Kidney (tissue), 22 donors: ENCODE measurements at places on chromosomes 12 and 14. TPM values are rescaled to one million over a fixed set of nuclear protein-coding genes. Genes with fewer than 3 reads are reported as not detected.

DNA sequence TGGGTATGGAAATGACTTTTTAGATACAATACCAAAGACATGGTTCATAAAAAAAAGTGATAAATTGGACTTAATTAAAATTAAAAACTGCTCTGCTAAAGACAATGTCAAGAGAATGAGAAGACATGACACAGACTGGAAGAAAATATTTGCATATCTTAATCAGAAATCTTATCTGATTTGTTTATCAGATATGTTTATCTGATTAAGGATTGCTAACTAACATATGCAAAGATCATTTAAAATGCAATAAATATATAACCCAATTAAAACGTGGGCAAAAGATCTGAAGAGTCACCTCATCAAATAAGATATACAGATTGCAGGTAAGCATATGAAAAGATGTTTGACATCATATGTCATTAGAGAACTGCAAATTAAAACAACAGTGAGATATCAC lies 10.0 kb upstream of the MMP19 start:
- H3K27ac ChIP-seq: no peak overlapping the region
- no peaks in the 10 kb centered on the region for H3K36me3 ChIP-seq
- DNase-seq: no peak
- H3K4me3 ChIP-seq: no peak overlapping the region
- no peaks in the 10 kb centered on the region for H3K27me3 ChIP-seq

GRCh38 chr12:2243275-2243674 lies 190.5 kb downstream of the CACNA1C start:
- no peak overlapping the region for H3K4me3 ChIP-seq
- no peaks in the 10 kb centered on the region for H3K36me3 ChIP-seq
- no peaks in the 10 kb centered on the region for H3K4me1 ChIP-seq
- no peaks in the 10 kb centered on the region for H3K27me3 ChIP-seq
- no peak for DNase-seq
- H3K27ac ChIP-seq: no peak overlapping the region

DNA sequence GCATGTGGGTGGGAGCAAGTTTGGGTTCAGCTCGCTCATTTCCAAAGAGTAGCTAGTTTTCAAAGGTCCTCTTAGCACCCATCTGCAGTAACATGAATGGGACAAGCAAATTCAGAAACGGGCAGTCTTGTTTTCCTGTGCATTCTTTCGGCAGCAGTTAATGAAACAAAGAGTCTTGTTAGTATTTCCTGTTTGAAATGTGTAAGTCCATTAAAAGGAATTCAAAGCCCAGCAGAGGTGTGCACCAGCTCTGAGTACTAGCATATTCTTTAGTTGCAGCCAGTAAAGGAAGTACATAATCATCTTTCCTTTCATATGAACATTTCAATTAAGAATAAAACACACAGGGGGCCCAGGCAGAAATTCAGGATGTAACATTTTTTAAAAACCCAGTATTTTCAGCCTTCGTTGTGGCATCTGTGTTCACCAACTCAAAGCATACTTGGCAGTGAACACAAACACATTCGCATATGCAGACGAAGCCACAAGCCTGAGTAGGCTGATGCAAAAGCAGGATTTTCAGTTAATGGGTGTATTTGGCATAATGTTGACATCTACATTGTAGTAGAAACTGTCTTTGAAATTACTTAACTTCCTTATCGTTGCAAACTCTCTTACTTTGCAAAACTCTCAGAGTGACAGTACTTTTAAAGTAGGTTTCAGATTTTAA lies 570.0 kb upstream of the FLRT2 start:
- H3K27ac ChIP-seq: no peak overlapping the region
- H3K4me3 ChIP-seq: no peak overlapping the region
- H3K4me1 ChIP-seq: no peaks in the 10 kb centered on the region
- no peak for DNase-seq
- no peaks in the 10 kb centered on the region for H3K27me3 ChIP-seq

GRCh38 chr14:100292776-100293461 lies 13.3 kb downstream of the SLC25A29 start:
- no peak overlapping the region for H3K4me3 ChIP-seq
- no peaks in the 10 kb centered on the region for H3K27me3 ChIP-seq
- no peak overlapping the region for H3K27ac ChIP-seq
- no peak for DNase-seq
- H3K4me1 ChIP-seq: no peaks in the 10 kb centered on the region

- peak; percentile 73 for DNase-seq
- no peaks in the 10 kb centered on the region for H3K27me3 ChIP-seq
- no peak overlapping the region for H3K27ac ChIP-seq
- H3K4me1 ChIP-seq: no peaks in the 10 kb centered on the region
These were observed 57.1 kb upstream of the LHX5 start for GRCh38 chr12:113528606-113529293.

DNA sequence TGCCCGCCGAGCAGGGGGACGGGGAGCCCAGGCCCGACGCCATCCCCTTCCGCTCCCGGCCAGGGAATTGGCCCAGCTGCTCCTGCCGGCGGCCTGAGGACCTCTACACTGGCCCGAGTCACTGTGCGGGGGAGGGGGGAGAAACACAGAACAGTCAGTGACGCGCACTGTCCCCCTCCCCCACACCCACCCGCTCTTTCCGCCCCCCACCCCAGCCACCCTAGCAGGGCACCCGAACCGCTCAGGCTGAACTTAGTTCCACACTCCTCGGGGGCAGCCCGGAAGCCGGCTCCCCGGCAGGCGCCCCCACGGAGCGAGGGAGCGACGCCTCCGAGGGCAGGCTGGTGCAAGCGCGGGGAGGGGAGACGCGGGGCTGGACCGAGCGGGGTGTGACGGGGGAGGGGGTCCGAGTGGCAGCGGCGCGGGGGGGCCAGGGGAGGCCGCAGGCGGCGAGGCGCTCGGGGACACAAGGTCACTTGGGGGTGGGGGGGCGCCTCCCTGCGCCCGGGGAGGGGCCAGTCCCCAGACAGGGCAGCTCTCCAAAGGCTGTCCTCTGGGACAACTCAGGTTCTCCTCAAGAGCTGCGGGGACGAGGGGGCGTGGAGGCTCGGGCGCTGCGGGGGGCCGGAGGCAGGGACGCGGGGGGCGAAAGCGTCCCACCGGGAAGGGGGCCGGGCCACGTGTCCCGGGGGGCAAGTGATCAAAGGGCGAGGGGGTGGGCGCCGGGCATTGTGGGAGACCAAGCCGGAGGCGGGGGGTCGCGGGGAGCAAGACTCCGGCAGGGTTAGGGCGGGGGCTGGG lies 648 bp downstream of the CHD4 start:
- H3K4me3 ChIP-seq: peak overlapping the region; percentile 70
- DNase-seq: peak; percentile 94
- peak overlapping the region; percentile 92 for H3K27ac ChIP-seq

GRCh38 chr12:132238884-132239283 lies 90.5 kb downstream of the GALNT9 start:
- H3K4me1 ChIP-seq: peaks cover 2% of the 10 kb centered on the region
- H3K27ac ChIP-seq: no peak overlapping the region
- H3K4me3 ChIP-seq: no peak overlapping the region
- H3K36me3 ChIP-seq: no peaks in the 10 kb centered on the region

GRCh38 chr12:113214895-113215400 lies 6.3 kb upstream of the TPCN1 start:
- H3K27ac ChIP-seq: no peak overlapping the region
- no peaks in the 10 kb centered on the region for H3K4me1 ChIP-seq

GRCh38 chr12:15613981-15614380 lies 175.2 kb downstream of the EPS8 start:
- no peaks in the 10 kb centered on the region for H3K27me3 ChIP-seq
- H3K27ac ChIP-seq: no peak overlapping the region
- DNase-seq: no peak
- H3K4me1 ChIP-seq: no peaks in the 10 kb centered on the region

- H3K27me3 ChIP-seq: no peaks in the 10 kb centered on the region
- peaks cover 8% of the 10 kb centered on the region for H3K4me1 ChIP-seq
- no peak overlapping the region for H3K4me3 ChIP-seq
These were observed 29.6 kb downstream of the CRADD start for GRCh38 chr12:93706824-93707223.

DNA sequence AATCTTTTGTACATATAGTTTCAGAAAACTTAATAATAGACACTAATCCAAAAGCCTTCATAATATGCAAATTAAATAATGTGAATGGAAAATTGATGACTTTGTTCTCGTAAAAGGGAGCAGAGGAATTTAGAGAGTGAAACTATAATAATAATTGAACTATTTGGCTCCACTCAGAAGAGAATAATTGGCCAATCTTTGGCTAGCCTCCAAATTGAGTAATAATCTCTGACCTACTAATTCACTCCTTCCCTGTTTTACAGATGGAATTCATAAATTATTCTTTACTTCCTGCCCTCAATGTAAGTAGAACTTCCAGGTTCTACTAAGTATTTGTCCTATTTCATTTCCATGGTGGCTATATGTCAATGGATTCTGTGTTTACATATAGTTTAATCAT lies 15.8 kb downstream of the TRIM9 start:
- no peaks in the 10 kb centered on the region for H3K27me3 ChIP-seq
- DNase-seq: no peak
- H3K27ac ChIP-seq: no peak overlapping the region
- no peaks in the 10 kb centered on the region for H3K36me3 ChIP-seq

DNA sequence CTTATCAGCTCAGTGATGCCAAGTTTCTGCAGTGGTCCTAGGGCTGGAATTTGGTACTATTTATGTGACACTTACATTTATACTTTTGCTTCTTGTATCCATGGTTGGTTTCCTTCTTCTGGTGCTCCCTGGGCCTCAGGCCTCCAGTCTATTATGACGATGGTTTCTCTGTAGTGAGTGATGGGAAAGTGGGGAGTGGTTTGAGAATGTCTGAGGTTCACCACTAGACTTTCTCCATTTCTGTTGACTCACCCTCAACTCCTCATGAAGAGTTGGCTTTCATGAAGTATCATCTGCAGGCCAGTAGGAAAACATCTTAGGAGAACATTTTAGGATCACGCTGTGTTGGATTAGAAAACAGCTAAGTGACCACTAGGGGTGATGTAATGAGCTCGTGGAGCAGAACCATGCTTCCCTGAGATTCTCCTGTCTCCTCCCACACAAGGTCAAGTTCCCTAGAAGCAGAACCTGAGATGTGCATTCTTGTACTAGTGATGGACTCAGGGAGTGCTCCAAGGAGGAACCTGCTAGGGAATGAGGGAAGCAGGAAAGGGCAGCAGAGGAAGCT lies 32.1 kb downstream of the RPH3A start:
- H3K4me1 ChIP-seq: no peaks in the 10 kb centered on the region
- no peaks in the 10 kb centered on the region for H3K27me3 ChIP-seq
- no peak overlapping the region for H3K27ac ChIP-seq
- no peak overlapping the region for H3K4me3 ChIP-seq
- no peak for DNase-seq
- H3K36me3 ChIP-seq: no peaks in the 10 kb centered on the region

The CATSPERB gene
- 2.1 TPM for total RNA-seq

The KCNA1 gene
- total RNA-seq: not detected

The RD3L gene
- total RNA-seq: not detected

The GPRC5D gene
- total RNA-seq: 0.25 TPM

The C12orf54 gene
- total RNA-seq: not detected

The PTPN6 gene
- total RNA-seq: 70.8 TPM

The SIX1 gene
- 0.16 TPM for total RNA-seq

The VDR gene
- total RNA-seq: 14.8 TPM

The AQP6 gene
- total RNA-seq: 12.0 TPM
